ENCODE measurements at places on chromosomes 4 and X. TPM values are rescaled to one million over a fixed set of nuclear protein-coding genes. Genes with fewer than 3 reads are reported as not detected.

Gene NR0B1
- not detected for total RNA-seq

DNA sequence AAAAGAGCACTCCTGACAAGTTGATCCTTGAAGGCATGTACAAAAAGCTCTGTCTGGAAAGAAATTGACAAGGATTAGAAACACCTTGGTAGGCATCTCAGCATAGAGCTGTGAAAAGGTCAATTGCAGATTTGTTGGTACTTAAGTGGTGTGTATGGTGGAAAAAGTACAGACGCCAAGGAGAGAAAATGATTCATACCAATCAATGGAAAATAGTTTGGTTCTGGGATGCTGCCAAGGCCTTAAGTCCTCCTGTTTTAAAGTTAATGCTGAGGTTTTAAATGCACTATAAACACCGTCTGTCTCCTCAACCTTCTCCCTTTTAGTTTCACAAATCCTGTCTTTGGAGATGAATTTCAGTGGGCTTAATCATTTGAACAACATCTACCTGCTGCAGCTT is 524.1 kb downstream of the IL15 start:
- no peak for DNase-seq

- DNase-seq: no peak
Measured at GRCh38 chr4:8534611-8535010, 45.6 kb upstream of the GPR78 start.

- DNase-seq: no peak
Measured at GRCh38 chr4:111748157-111748556, 397.1 kb upstream of the FAM241A start.

DNA sequence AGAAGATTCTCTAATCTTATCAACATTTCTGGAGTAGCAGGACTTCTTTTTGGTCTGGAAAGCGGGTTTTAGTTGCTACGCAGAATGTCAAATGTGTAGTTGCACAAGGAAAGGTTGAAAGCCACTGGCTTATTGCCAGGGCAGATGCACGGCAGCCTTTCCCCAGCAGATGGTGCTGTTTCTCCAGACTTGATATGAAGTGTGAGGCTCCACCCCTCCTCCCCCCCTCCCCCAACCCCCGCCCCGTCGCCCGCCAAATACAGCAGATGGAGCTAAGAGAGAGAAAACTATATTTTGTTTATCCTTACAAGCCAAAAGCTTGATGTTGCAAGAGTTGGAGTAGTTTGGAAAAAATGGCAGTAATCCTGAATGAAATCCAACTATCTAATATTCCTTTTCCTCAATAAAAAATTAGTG is 32.0 kb downstream of the ENOPH1 start:
- peak; percentile 70 for DNase-seq

DNA sequence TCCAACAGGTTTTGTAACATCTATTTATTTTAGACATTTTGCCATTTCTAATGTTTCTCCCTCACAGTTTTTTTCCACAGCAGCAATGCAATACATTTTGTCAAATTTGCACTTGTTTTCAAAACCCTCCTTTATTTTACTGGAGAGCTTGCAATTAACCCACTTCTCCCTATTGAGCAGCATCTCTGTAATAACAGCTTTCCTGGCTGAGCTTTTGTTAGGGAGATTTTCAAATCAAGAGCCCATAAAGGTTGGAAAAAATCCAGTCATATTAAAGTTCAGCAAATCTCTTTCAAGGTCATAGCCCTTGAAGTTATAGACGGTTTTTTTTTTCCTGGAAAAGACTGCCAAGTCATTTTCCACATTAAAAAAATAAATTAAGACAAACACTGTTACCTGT is 450.6 kb upstream of the TENM3 start:
- DNase-seq: no peak

GRCh38 chr4:140523370-140523856 is 555 bp upstream of the ELMOD2 start:
- DNase-seq: no peak

GRCh38 chr4:82282875-82283274 is 90.9 kb downstream of the HNRNPD start:
- no peak for DNase-seq

DNA sequence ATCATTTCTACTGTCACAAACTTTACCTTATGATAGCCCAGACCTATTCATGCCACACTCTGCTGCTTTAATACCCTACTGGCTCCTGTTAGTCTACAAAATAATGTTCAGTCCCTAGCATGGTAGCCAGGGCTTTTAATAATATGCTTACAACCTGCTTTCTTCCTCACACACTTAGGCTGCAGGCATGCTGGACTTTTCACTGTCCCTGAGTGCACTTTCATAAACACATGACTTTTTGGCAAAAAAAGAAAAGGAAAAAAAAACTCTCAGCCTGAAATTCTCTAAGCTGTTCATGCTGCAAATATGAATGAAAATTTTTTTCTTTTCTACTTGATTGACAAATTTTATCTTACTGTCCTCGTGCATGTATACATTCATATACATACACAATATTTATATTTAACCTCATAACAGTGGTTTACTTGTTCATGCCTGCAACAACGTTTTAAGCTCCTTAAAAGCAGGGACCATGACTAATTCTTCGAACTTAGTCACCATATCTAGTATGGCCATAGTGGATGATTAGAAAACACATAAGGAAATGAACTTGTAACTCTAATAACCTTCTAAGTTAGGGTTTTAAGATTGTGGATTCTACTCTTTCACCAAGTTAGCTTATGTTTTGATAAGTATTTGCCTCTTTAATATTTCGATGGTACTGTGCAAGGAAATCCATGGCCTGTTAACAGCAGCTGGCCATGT is 229.5 kb downstream of the SPCS3 start:
- no peak for DNase-seq

GRCh38 chr4:140088323-140088967 is 65.5 kb downstream of the MAML3 start:
- DNase-seq: no peak

DNA sequence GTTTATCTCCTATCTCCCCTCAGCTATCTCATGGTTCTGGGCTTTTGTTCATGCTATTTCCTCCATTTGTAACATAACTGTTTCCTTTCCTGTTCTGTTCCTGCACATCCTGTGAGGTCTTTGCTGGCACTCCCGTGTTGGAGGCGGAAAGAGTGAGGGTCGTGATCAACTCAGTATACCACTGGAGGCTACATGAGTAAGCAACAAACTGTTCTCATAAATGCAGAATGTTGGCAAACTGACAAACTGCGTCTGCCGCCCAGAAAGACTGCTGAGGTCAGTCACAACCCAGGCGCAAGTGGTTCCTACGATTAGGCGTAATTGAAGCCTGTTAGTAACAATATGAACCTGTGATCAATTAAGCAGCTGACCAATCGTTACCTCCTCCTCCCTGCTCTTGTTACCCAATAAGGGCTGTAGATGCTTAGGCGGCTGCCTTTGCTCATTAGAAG is 48.8 kb downstream of the C4orf33 start:
- DNase-seq: no peak

Gene ADH1C
- 4.7 TPM for total RNA-seq

DNA sequence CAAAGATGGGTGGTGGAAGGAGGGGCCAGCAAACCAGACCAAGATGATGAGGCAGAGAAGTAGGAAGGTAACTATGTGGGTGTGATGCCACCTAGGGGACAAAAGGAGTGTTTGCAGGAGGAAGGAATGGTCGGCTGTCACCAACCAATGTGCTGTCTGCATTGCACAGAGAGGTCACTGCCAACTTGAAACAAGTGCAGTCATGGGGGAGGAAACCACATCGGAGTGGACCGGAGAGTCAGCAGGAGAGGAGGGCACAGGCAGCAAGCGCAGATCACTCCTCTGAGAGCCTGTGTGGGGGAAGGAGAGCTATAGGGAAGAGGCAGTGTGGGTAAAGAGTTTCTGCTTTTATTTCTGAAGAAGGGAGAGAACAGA is 38.5 kb upstream of the FGFBP2 start:
- DNase-seq: peak; percentile 26

Gene HSD17B13
- 1.2 TPM for total RNA-seq

GRCh38 chr4:188989371-188989770 is 850.1 kb downstream of the TRIML1 start:
- no peak for DNase-seq

DNA sequence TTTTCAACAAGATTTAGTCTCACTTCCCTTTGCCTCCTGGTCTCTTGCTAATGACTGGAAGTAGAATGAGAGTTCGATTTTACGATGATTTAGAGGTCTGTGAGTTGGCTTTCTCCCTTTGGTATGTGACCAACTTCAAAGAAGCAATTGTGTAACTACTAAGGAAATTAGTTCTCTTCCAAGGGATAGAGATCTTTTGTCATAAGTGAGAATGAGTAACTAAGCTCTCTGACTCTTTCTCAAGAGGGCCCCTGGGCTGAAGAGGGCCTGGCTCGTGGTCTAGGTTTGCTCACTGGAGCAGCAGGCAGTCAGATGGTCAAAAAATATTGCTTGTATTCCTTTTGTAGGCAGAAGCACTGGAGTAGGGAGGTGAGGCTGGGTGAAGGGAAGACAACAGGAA is 176.3 kb downstream of the ENOX2 start:
- DNase-seq: no peak

- no peak for DNase-seq
Measured at GRCh38 chr4:138190452-138190858, 51.7 kb downstream of the SLC7A11 start.

Gene NUDT10
- total RNA-seq: 5.6 TPM

DNA sequence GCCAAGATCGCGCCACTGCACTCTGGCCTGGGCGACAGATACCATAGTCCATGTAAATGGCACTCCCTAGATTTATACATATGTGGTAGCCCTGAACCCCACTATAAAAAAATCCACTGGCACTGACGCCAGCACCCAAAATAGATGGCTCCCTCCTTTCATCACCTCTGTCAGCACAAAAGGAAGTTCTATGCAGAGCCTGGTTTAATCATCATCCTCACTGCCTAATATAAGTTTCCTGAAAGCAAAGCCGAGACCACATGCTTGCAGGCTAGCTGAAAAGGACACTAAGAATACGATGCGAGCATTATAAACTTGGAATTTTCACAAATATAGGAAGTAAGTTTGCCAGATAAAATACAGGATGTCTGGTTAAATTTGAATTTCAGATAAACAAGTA is 27.5 kb upstream of the DOCK11 start:
- no peak for DNase-seq

GRCh38 chr4:46994007-46994405 is 625 bp upstream of the GABRA4 start:
- no peak for DNase-seq

- DNase-seq: no peak
Measured at GRCh38 chrX:139446832-139447231, 83.7 kb upstream of the F9 start.

- no peak for DNase-seq
Measured at GRCh38 chrX:133670383-133670782, 255.1 kb upstream of the GPC4 start.

DNA sequence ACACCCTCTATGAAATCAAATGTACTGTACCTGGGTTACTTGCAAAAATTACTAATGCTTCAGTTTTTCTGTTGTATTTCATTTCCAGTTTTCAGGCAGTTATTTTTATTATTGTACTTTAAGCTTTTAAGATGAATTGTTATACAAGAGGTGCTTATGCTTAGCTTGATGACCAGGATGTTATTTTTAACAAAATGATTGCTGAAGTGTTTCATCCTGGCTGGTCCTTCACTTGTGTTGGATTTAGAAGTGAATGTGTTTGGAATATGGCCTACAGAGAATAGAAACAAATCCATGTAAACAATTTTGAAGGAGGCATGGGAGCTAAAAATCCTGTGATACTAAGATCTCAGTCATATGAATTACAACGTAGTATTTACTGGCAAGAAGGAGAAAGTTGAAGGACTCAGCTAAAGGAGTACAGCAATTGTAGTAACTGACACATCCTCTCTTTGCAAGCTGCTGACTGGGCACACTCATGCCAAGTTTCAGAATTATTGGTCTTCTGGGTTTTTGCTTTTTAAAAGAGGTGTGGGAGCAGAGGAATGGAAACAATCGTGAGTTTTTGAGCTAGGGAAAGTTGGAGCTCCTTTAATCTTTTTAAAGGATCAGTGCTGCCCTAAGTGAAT is 9.2 kb downstream of the UBE2A start:
- no peak for DNase-seq

Gene MYOZ2
- total RNA-seq: 11.3 TPM

Gene TCEANC
- total RNA-seq: 9.0 TPM

Gene SULT1E1
- total RNA-seq: 153 TPM

Gene MAGEA1
- total RNA-seq: not detected

Gene SSX2
- total RNA-seq: not detected

Gene ODAPH
- not detected for total RNA-seq

DNA sequence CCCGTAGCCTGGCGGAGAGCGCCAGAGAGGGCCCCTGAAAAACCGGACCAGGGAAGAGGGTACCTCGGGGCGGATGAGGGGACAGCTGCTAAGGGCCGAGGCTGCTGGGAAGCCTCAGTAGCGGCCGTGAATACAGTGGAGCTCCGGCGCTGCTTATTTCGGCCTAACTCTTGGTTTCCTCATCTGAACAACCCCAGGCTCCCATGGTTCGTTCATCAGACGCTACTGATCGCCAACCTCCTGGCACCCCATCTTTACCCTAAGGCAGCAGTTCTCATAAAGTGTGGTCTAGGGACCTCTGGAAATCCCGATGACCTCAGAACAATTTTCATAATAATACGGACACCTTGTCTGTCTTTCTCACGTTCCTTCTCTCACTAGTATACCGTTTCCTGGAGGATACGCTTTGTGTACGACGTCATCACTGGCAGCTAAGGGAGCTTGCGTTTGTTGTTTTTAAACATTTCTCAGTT is 645 bp upstream of the RAB28 start:
- DNase-seq: peak; percentile 29

DNA sequence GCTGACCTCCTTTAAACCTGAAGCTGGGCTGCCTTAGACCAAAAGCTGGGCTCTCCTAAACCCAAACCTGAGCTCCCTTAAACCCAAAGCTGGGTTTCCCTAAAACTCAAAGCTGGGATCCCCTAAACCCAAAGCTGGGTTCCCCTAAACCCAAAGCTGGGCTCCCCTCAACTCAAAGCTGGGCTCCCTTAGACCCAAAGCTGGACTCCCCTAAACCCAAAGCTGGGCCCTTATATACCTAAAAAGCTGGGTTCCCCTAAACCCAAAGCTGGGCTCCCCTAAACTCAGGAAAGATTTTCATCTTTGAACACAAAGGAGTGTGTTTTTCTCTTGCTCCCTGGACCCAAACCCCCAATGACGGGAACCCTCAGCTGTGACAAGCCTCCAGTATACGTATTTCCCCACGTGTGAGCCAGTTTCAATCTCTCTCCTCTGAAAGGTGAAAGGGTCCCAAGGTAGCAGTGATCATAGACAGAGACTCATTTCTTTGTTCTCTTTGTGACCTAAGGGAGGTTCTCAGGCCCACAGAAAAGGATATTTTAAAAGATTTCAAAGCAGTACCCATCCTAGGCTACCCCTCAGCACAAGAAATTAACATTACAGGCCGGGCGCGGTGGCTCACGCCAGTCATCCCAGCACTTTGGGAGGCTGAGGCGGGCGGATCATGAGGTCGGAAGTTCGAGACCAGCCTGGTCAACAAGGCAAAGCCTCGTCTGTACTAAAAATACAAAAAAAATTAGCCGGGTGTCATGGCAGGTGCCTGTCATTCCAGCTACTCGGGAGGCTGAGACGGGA is 31.3 kb upstream of the ASMTL start:
- DNase-seq: no peak

GRCh38 chr4:156971165-156971675 is 379 bp downstream of the PDGFC start:
- DNase-seq: no peak

GRCh38 chr4:140237616-140238350 is 83.8 kb upstream of the MAML3 start:
- peak; percentile 72 for DNase-seq

- no peak for DNase-seq
Measured at GRCh38 chrX:47643926-47644325, 6.4 kb downstream of the ELK1 start.

All from urinary bladder (tissue), 4 donors.